ENCODE measurements at places on chromosomes 1 and 21.

DNA sequence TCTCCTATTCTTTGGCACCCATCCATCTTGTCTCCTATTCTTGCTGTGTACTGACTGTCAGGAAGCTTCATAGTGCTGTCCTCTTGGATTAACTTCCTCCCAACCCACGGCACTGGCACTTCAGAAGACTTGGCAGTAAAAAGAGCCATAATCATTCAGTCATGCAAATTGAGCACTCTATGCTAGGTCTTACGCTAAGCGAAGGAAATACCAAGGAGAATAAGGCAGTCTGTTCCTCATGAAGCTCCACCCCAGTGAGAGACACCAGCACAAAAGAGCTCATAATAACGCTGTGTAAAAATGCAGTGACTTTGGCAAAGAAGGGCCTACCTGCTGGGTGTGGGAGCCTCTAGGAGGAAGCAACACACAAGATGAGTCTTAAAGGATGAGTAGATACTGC lies 67.1 kb downstream of the GFI1 start:
- no peak for DNase-seq

DNA sequence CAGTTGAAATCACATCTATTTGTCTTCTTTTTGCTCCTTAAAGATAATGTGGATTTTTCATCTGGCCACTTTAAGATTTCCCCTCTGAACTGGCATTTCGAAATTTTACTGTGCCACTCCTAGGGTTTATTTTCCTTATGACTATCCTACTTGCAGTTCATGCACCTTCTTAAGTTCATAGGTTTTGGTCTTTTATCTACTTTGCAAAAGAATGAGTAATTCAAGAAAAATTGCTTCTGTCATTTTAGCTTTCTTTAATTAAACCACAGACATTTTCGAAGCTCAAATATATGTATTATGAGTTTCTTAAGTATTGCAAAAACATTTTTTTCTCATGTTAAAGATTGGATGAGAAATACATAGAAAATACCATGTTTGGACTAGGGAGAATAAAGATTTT lies 1244.8 kb upstream of the TMPRSS15 start:
- DNase-seq = no peak

DNA sequence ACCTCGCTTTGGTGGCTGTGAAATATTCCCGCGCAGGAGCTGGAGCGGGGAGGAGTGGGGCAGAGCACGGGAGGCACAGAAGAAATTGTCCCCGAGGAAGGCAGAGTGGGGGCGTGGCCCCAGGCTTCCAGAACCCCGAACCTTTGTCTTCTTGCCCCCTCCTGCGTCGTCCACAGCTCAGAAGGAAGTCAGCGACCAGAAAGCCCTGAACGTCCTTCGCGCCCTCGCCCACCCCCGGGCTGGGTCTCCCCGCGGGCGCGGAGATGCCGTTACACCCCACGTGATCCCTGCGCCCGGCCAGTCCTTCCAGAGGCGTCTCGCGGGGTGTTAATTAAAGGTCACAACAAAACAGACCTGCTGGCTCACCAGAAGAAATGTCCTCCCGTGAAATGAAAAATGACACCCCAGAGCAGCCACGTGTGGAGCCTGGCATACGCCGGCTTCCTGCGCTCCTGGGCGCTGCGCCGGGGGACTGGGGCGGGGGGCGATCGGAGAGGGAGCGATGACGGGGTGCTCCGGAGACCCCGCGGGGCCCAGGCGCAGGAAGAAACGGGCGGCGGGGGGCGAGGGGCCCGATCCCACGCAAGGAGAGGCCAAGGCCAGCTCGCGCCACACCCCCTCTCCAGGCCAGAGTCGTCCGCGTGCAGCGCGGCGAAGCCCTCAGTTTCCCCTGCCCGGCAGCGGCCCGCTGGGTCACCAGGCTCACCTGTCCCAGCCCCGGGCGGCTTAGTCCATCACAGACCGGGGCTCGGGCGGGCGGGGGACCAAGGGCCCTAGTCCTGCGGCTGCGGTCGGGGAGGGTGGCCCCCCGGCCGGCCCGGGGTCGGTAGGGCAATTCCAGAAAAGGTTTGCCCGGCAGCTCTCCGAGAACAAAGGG lies 995 bp upstream of the KIF26B start:
- DNase-seq = peak; percentile 30

DNA sequence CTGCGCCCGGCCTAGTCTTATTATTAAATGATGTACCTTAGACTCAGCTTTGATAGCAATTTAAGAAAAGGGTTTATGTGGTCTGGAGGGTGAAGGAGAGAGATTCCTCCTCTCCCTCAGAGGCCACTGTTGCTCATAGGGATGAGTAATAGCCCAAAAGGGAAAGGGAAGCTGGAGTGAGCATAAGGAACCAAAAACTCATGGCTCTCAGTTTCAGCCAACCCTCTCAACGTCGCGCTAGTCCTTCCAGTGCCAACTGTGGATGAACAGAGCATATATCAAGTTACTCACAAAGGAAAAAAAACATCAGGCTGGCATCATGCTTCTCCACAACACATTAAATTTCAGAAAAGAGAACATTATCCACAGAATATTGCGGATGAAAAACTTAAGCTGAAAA lies 8.3 kb upstream of the GPR89B start:
- no peak for DNase-seq

DNA sequence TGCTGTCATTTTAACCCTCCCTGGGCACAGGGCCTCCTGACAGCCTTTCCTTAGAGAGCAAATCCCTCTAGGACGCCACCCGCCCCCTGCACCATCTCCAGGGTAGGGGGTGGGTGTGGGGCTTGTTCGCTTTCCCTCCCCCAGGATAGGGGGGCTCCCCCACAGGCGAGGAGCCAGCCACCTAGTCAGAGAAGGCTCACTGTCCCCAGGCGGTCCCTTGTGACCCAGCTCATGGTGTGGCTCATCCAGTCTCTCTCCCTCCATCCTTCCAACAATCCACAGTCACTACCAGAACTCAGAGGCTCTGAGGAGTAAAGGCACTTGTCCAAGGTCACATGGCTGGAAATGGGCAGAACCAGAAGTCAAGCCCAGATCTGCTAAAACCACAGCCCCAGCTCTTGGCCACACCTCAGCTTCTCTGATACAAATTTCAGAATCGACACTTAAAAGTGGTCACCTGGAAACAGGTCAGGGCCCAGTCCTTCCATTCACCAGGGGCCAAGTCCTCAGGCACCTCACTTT lies 89.8 kb downstream of the MRPL37 start:
- DNase-seq = no peak

DNA sequence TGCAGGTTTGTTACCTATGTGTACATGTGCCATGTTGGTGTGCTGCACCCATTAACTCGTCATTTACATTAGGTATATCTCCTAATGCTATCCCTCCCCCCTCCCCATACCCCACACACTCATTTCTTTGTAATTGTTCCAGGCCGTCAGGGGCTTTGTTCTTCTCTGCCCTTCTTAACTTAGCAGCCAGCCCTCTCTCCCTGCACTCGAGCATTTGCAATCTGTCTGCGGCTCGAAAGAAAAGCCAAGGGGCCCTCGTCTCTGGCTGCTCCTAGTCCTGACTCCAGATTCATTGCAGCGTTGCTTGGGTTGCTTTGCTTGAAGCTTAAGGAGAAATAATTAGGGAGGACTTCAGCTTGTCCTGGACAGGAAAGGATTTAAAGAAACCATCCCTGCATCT lies 85.7 kb downstream of the ATP1A1 start:
- DNase-seq = no peak

DNA sequence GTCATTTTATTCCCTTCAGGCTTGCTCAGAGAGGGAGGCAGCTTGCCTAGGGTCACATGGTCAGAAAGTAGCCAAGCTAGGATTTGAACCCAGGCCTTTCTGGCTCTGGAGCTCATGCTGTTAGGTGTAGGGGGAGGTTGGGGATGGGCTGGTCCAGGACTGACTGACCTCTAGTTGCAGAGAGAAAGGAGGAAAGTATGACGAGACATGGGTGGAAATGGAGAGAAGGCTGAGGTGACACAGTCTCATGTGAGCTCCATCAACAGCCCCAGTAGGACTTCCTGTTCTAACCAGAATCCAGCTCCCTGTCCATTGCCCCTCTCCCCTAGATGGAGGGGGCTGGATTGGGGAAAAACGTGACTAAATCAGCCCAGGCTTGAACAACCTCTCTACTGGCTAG lies 15.5 kb upstream of the SYNC start:
- DNase-seq = no peak

DNA sequence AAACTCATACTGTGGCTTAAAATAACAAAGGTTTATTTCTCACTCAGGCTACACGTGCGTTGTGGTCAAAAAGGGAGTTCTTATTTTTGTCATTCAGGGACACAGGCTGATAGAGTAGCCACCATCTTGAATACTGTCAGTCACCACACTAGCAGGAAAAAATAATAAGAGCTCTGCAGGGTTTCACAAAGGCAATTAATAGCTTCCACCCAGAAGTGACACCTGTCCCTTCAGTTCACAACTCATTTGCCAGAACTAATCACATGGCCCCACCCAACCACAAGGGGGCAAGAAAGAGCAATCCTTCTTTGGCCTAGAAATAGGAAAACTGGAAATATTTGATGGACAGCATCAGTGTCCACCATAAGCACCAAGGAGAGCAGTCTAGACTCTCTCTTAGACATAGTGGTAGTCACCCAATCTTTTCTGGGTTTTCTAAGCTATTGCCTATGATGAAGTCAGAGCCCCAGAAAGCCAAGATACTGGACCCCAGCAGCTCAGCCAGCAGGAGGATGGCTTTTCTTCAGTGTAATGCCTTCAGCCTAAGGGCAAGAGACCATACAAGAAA lies 8.2 kb downstream of the HAPLN2 start:
- DNase-seq = peak; percentile 73

GRCh38 chr1:116166655-116167054 lies 55.5 kb downstream of the MAB21L3 start:
- no peak for DNase-seq

- peak; percentile 84 for DNase-seq
These were observed 96.6 kb downstream of the PTPN14 start for GRCh38 chr1:214454569-214455396.

DNA sequence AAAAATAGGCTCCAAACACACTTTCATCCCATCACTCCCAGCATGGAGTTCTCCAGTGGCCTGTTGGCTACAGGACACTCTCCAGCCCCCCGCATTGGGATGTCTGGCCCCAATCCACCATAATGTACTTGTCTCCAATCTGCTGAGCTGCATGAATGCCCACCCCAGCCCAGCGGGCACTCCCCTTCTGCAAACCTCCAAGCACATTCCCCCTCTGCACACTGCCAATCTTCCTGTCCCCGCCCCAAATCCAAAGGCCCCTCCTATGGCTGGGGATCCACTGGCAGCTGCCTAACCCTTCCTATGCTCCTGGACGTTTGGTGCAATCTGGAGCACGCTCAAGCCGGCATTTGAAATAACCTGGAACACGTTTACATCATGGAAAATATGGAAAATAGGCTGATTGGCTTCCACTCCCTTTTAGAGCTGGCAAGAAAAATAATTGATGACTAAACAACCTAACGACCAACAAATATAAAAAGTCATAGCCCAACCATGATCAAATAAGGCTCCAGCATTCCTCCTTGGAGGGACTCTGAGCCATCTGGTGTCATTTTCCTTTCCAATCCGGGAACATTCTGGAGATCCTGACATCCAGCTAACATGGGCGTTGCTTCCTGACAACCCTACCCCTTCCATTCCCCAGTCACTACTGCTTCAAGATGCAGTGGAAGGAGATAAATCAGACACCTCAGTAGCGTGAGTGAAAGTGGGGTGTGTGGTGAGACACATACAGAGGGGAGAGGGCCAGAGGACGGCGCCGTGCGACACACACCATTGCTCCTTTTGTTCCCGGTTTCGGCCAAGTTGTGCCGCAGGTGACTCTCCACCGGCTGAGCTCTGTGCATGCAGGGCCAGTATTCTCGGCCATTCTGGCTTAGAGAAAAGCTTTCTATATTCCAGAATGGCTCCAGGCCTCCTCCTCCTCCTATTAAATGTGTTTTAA lies 41.6 kb downstream of the PDE9A start:
- DNase-seq = no peak

DNA sequence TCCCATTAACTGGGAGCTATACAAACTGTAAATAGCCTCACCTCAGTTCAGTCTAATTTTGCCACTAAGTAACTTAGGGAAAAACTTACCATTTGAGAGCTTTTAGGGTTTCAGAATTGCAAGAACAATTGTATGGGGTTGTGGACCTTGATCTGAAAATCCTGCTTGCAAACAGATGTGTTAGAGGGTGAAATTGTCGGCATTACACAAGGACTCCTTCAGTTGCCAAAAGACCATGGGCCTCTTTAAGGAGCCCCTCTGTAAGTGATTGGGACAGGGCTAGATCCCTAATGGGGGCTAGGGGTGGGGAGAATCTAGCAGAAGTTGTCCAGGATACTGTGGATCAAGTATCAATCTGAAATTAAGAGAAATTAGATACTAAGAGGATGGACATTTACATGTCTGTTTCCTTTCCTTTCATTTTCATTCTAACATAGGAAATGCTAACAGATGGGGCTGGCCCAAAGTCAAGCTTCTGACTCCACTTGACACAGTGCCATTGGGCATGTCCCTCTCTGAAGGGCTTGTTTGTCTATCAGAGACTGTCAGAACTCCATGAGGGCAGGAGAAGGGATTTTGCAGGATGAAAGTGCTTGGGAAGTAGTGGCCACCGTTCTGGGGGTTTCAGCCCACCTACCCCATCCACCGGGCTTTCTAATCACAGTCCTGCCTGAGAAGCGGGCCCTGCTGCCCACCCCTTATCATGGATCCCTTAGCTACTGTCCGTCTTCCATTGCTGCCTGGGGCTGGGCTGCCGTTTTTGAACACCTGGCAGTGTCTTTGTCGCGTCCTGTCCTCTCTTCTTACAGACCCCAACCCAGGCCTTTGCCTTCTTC lies 54.7 kb downstream of the STUM start:
- DNase-seq = peak; percentile 76

- DNase-seq = no peak
These were observed 451.2 kb downstream of the USP25 start for GRCh38 chr21:16181018-16181417.

GRCh38 chr1:104853276-104853675 lies 1103.6 kb downstream of the AMY1C start:
- no peak for DNase-seq

DNA sequence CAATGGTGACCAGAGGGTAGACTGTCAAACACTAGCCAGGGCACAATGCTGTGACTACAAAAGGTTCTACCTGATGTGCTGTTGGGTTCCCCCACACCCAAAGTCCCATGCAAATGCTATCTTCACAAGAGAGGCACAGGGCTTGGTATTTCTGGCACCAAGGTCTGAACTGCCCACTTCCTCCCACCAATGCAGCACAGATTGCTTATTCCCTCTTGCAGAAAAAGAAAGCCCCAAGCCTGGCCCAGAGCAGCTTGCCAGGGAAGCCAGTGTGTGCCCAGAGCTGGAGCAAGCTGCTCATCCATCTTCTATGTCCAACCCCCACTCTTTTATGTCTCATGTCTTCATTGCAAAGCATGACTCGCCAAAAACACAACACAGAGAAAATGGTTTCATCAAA lies 149.4 kb upstream of the CAMK1G start:
- peak; percentile 46 for DNase-seq

- peak; percentile 69 for DNase-seq
These were observed 15.0 kb upstream of the IL20 start for GRCh38 chr1:206850401-206850800.

GRCh38 chr1:207499573-207499972 lies 3.6 kb downstream of the CR1 start:
- DNase-seq = peak; percentile 67

Measured in EH (cell line).